Activated CD8-positive, alpha-beta memory T cell treated with anti-CD3 and anti-CD28 coated beads, Interleukin-2, amount 10 ng/mL, durations not matched to agents 7 days and 5 days (primary cell): ENCODE measurements at places on chromosomes 6 and 20. TPM values are rescaled to one million over a fixed set of nuclear protein-coding genes. Genes with fewer than 3 reads are reported as not detected.

DNA sequence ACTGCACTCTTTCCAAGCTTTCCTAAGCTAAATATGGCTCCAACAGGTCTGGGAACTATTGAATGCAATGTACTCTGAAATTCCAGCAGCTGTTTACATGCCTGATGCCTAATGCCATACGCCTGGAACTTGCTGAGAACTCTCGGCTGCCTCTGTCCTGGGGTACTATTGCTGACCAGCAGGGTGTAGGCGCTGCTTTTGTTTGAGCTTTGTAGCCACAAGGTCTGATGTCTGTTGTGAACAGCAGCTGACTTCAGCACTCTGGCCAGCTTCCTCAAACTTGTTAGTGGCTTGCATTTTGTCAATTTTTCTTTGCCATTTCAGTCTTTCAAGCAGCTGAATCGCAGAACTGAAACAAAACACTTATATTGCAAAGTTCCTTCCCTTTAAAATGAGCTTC lies 26.7 kb downstream of the SAYSD1 start:
- peak; percentile 51 for DNase-seq

GRCh38 chr6:170369403-170369802 lies 62.8 kb downstream of the FAM120B start:
- DNase-seq: no peak

The JPH2 gene
- total RNA-seq: not detected

- DNase-seq: no peak
These were observed 149.9 kb downstream of the MYB start for GRCh38 chr6:135331002-135331401.

DNA sequence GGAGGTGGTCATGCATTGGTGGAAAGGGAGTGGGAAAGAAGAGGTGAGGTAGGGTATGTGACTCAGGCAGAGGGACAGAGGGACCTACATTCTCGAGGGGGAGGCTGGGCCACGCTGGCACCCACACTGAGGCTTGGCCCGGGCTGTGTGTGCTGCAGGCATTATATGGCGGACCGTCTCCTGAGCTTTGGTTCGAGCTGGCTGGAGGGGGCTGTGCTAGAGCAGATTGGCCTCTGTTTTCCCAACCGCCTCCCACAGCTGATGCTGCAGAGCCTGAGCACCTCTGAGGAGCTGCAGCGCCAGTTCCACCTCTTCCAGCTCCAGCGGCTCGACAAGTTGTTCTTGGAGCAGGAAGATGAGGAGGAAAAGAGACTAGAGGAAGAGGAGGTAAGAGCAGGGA lies 23.4 kb downstream of the DNPH1 start:
- DNase-seq: no peak

DNA sequence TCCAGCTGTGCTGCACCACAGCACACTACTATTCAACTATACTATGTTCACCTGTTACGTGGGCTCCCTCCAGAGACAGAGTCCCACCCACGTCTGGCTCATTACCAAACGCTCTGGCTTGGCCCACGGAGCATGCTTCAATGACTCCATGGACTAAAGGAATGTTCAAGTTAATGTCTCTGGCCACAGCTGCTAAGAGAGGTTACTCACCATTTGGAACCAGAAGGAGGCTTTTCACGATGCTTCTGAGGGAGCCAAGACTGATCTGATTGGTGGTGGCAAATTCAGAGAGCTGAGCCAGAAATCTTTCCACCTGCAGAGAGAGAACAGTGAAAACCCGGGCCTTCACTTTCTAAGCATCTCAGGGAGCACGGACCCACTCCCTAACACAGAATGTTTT lies 15.6 kb downstream of the COMMD7 start:
- DNase-seq: no peak

- DNase-seq: no peak
These were observed 8.2 kb upstream of the MDFI start for GRCh38 chr6:41630069-41630468.

DNA sequence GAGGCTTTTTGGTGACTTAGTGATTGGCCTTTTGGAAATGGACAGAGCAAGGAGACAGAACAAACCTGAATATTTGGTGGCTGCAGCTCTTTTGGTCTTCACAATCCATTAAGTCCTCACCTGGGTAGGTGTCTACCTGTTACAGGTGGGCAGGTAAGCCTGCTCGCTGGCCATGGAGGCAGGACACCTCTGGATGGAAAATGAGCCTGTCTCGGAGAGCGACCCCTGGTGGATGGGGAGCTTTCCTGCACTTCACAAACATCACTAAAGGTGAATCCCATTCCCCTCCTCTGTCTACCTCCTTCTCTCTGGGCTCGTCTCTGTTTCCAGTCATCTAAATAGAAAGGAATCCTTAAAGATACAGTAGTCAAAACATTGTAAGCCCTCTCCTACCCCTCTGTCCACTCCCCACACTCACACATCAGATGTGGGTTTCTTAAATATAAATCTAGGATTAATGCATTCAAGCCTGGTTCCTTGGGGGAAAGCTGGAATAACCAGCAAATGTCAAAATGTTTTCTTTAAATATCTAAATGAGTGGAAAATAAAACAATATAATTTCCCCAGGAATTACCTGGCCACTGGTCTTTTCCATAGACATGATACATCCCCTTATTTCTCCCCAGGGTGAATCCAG lies 304.9 kb downstream of the CDH26 start:
- DNase-seq: peak; percentile 55

DNA sequence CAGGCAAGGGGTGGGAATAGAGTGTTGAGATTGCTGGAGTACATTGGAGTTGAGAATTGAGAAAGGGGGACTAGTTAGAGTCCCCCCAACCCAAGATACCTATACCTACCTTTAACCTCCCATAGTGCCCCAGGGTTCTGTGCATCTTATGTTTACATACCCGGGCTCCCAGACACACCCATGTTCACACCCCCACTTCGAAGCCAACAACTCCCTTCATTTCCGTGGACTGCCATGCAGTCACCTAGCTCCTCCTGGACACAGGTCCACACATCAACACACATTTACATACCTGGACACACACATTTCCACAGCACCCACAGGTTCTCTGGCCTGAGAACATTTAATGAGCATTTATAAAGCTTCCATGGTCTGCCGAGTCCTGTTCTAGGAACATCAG lies 5.1 kb downstream of the TMEM63B start:
- no peak for DNase-seq

The RMND1 gene
- total RNA-seq: 21.8 TPM

GRCh38 chr6:705047-705446 lies 12.1 kb upstream of the EXOC2 start:
- DNase-seq: no peak

- no peak for DNase-seq
These were observed 1106.4 kb upstream of the CITED2 start for GRCh38 chr6:140480852-140481251.

DNA sequence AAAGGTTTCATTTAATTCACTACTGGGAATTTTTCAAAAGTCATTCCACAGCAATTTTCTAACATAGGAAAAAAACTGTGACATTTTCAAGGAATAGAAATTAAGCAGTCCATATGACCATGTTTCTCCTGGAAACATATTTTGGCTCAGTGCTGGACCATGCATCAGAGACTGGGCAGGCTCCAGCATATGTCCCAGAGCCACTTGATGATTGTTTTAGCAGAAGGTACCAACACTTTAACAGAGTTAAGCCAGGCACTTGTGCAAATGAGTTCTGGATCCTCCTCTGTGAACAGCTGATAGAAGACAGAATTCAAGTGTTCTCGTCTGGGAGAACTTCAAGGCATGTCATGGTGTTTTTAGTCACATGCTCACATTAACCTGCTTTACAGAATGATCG lies 516.3 kb downstream of the COL12A1 start:
- DNase-seq: no peak

GRCh38 chr6:63739094-63739687 lies 103.6 kb downstream of the PHF3 start:
- DNase-seq: no peak

DNA sequence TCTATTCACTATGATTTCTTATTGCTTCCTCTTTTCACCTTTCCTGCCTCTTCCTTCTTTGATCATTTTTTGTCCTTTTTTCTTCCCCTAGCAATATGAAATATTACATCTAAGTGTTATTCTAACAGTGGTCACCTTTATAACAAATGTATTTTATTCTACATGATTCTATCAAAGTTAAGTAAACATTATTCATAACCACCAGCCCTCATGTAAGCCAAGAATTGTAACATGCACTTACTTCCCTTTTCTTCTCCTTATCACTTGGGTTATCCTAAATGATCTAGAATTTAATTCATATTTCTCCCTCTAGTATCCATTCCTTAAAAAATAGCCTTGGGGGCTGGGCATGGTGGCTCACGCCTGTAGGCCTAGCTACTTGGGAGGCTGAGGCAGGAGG lies 88.3 kb upstream of the SLC22A23 start:
- DNase-seq: no peak

The CDSN gene
- not detected for total RNA-seq

GRCh38 chr6:41191569-41191968 lies 9.4 kb downstream of the TREML2 start:
- DNase-seq: no peak

The BANF2 gene
- not detected for total RNA-seq

DNA sequence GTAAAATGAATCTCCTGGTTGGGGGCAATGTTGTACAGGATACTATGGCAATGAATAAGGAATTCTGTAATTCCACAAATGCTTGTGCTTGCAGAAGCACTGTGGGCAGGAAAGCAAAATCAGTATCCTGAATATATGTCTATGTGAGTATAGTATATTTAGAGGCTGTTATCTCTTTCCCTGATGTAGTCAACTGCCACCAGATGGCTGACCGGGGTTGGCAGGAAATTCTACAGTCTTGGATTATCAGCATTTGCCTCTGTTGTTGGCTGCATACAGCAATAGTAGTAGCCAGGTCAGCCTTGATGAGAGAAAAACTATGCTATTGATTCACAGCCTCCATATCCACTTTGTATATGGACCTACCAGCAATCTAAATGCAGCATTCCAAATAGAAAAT lies 425.1 kb upstream of the JAG1 start:
- DNase-seq: no peak

DNA sequence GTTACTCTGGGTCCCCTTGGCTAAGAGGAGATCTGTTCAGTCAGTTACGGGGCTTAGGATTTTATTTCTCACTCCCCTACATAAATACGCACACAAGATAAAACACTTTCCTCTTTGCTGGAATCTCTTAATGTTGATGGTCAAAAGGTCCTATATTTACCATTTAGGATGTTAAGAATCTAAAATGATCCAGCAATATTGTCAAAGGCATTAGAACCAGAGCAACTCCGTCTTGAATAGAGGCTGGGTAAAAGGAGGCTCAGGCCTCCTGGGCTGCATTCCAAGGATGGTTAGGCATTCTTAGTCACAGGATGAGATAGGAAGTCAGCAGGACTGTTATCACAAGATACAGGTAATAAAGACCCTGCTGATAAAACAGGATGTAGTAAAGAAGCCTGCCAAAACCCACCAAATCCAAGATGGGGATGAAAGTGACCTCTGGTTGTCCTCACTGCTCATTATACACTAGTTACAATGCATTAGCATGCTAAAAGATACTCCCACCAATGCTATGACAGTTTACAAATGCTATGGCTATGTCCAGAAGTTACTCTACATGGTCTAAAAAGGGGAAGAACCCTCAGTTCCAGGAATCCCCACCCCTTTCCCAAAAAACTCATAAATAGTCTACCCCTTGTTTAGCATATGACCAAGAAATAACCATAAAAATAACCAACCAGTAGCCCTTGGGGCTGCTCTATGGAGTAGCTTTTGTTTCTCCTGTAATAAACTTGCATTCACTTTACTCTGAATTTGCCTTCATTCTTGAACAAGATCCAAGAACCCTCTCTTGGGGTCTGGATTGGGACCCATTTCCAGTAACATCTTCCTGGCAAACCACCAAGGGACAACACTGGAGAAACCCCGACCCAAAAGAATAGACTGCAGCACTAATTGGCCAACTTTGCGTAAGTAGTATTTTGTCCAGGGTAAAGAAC lies 107.5 kb downstream of the DTNBP1 start:
- DNase-seq: no peak

The GSTA2 gene
- total RNA-seq: not detected

DNA sequence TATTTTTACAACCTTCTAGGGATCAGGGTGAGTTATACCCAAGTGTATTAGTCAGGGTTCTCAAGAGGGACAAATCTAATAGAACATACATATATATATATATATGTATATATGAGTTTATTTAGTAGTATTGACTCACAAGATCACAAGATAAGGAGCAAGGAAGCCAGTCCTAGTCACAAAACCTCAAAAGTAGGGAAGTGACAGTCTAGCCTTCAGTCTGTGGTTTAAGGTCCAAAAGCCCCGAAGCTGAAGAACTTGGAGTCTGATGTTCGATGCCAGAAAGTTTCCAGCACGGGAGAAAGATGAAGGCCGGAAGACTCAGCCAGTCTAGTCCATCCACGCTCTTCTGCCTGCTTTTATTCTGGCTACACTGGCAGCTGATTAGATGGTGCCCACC lies 632.7 kb upstream of the AGPAT4 start:
- DNase-seq: no peak

GRCh38 chr6:42525206-42525605 lies 38.6 kb upstream of the UBR2 start:
- no peak for DNase-seq

DNA sequence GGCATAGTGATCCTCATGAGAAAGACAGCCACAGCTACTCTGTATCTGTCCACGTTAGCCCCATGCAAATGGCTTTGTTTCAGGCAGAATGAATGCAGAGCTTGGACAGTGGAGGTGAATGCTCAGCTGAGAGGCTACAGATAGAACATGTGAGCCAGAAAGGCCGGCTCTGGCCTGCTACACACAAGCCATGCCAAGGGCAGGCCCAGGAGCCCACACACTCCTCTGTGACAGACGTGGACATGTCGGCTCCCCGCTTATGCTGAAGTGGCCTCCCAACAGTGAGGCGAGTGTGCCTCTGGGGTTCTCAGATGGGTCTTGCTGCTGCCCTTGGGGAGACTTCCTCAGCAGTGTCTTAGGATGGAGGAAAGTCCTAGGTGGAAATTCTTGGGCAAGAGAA lies 159.6 kb downstream of the SYNDIG1 start:
- no peak for DNase-seq
